ENCODE measurements at places on chromosomes 13 and 19.

DNA sequence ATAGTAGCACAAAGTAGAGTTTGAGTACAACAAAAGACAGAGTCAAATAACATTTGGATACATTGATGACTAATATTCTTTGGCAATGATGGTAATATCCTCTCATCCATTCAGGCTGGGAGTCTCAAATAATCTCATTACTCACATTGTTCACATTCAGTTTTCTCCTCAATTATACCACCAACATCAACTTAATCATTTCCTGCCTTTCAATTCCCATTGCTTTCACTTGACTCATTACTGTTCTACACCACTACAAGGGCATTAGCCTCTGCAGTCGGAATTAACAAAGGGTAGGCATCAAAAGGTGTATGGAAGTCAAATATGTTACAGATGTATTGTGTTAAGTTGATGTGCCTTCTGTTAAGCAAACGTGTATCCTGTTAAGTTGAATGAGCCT, 518.4 kb upstream of the SLITRK1 start:
- ATAC-seq = no peak

- ATAC-seq = no peak
These were observed 95.6 kb downstream of the DLEU7 start for GRCh38 chr13:50747737-50748350.

DNA sequence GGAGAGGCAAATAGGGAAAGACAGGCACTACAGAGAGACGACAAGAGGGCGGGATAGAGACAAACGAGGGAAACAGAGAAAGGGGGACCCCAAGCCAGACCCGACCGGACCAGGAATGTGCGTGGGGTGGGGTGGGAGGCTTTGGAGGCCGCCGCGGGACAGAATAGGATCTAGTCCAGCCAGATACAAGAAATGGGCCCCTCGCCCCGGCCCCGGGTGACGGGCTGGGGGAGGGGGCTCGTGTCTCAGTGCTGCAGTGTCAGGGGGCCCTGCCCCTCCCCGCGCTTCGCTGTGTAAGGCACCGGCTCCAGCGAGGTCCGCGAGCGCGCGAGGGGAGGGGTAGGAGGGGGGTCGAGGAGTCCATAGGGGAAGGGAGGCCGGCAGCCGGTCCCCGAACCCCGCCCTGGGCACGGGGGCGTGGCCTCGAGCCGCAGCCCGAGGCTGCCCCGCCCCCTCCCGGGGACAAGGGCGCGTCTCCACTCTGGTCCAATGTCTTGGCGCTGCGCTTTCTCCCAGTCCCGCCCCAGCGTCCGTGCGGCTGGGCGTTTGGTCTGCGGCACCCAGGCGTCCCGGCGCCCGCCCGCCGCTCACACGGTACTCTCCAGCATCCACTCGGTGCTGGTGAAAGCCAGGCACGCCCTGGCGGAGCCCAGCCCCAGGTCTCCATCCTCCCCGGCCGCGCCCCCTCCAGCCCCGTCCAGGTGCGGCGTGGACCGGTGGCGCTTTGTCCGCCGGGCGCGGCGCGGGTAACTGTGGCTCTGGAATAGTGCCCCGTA, 11.0 kb downstream of the IFNL1 start:
- ATAC-seq = no peak

- no peak for ATAC-seq
These were observed 29.2 kb upstream of the TSHZ3 start for GRCh38 chr19:31378404-31378803.

DNA sequence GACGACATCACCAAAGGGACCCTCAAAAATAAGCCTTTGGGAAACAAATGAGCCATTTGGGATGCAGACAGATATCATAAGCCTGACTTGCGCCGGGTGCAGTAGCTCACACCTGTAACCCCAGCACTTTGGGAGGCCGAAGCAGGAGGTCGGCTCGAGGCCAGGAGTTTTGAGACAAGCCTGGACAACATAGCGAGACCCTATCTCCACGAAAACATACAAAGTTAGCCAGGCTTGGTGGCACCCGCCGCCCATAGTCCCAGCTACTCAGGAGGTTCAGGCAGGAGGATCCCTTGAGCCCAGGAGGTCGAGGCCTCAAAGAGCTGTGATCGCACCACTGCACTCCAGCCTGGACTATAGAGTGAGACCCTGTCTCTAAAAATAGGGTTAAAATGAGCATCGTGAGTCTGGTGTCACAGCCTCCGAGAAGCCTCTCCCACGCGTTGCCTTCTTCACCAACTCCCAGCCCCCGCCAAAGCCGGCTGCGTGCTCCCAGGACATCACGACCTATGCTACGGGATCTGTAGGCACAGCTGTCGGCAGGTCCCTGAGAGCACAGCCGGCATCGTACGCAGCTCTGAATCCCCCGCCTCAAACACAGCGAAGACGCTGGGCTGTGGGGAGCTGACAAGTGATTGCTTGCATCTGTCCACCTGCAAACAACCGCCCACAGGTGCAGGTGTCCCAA, 1.6 kb downstream of the REXO1 start:
- ATAC-seq = no peak

DNA sequence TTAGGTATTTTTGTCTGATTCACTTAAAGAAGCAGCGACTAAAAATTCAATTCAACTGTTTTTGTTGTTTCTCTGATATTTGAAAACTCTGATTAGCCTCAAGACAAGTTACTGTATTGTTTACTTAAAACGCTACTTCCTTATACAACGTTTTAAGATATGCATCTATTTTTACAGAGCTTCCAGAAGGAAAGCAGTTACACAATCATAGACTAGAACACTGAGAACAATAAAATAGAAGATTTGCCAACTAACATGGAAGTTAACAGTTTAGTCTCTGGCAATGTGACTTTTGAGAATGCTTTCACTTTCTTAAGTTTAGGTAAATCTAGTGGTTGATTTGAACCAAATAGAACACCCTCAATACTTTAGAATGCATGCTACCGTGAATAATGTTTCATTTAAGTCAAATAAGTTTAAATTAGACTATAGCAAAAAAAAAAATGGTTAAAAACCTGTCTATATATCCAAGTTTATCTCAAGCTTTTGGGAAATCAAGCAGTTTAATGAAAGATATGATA, 614.8 kb downstream of the DACH1 start:
- ATAC-seq = no peak

- no peak for ATAC-seq
These were observed 69.1 kb downstream of the RYR1 start for GRCh38 chr19:38502410-38503076.

DNA sequence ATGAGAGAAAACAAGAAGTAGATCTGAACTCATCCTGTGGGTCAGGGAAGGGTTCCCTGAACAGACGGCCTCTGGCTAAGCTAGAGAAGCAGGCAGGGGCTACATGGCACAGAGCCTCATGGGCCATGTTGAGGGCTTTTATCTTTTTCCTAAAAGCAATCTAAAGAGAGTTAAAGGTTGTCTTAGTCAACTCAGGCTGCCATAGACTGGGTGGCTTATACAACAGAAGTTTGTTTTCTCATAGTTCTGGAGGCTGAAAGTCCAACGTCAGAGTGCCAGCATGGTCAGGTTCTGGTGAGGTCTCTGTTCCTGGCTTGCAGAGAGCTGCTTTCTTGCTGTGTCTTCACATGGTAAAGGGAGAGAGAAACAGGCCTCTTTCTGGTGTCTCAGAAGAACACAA, 2.9 kb upstream of the MBNL2 start:
- no peak for ATAC-seq

GRCh38 chr13:46622630-46623256, 69.8 kb downstream of the LRCH1 start:
- ATAC-seq = no peak

DNA sequence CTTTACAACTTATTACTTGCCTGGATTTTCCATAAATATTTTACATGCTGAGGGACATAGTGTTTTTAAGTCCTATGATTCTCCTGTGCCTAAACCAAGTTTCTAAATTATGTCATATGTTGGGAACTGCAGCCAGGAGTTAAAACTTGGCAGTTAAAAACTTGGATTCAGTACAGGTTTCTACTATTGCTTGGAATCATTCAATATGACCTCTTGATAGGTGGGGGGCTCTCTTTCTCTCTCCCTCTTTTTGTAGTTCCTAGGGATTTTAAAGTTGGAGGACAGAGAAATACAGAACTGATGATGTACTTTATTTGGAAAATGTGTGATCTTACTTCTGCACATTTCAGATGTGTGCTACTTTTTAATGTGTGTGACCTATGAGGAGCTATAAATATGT, 4.7 kb downstream of the CSNK1A1L start:
- ATAC-seq = no peak
